ENCODE measurements at places on chromosomes 13 and 19.

- no peak for DNase-seq
Observed at GRCh38 chr13:74253161-74253560, 119.0 kb upstream of the KLF12 start.

- DNase-seq = no peak
Observed at GRCh38 chr13:40445557-40445990, 220.9 kb downstream of the FOXO1 start.

DNA sequence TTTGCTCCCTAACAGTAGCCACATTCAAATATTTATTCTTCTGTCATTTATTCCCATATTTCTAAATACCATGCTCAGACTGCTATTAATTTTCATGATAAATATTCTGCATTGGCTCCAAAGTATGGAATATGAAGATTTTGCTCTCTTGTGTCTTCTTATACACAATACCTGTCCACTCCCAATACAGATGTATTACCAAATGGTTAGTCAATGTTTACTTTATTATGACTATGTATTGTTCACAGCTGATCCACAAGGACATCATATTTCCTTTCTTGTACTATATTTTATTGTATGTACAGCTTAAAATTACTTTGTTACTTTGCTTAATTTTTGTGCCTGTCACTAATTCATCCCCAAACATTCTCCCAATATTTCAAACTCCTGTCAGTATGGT is 322.3 kb downstream of the OXGR1 start:
- no peak for DNase-seq

DNA sequence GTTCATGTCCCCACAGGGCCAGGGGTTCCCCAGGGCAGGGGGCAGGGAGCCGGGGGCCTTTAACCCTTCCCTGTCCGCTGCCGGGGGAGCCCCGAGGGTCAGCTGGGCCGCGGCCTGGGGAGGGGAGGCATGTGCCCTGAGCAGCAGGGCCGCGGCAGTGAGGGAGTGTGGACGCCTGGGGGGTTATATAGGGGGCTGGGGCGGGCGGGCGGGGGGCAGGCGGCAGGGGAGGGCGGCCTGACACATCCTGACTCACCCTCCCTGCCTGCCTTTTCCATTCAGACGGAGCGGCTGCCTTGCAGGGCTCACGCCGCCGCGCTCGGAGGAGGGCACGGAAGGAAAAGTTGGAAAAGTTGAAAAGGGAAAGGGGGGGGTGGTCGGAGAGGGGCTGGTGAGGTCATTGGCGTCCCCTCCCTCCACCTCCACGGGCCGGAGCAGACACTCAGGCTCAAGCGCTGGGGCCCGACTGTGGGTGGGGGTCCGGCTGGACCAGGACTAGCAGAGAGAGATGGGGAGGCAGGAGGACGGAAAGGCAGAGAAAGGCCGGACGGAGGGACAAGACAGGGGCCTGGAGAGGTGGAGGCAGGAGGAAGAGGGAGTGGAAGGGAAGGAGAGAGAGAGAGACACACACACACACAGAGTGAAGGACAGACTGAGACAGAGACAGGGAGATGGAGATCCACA is at the start of gene IL11:
TSS of gene IL11 (minus strand) at position 159 of the 684 bp plus-strand sequence. CDS start at position 6, 153 bp downstream.
- no peak for DNase-seq

DNA sequence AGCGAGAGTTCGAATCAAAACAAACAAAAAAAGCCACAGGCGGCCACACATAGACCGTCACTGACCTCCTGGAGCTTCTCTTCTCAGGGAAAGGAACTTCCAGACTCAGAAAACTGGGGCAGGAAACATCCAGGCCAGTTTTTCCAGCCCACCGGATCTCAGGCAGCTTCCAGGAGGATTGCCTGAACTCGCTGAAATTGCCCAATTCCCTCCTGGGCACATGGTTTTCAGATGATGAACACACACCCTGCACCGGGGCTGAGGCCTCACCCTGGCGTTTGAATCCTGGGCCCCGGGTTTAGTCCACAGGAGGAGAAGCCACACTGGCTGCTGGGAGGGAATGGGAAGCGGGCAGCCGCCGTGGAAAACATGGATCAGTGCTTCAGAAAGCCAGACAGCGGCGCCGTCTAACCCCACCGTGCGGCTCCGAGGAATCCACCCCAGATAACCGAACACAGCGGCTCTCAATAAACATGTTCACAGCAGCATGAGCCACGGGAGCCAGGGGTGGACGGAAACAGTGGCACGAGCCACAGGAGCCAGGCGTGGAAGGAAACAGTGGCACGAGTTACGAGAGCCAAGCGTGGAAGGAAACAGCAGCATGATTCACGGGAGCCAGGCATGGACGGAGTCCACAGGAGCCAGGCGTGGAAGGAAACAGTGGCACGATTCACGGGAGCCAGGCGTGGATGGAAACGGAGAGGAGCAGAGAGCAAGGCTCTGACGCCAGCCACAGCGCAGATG is 18.2 kb upstream of the PTBP1 start:
- DNase-seq = no peak

DNA sequence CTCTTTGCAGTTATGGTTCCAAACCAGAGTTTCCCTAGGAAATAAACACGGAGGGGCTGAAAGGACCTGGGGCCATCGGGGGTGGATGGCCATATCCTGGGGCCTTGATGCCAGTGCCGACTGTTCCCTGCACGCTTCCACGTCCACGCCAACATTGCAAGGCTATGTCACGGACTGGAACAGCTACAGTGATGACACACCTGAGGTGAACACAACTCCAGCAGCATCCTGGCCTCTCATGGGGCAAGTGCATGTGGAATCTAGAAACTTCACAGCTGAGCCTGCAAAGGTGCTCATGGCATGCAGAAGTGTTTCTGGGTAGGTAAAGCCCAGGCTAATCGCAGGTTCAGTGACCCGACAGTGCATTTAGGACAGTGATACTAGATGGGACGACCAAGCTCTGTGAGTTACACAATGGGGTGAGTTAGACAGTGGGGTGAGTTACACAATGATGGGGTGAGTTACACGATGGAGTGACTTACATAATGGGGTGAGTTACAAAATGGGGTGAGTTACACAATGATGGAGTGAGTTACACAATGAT is 52.0 kb upstream of the GAS6 start:
- no peak for DNase-seq

DNA sequence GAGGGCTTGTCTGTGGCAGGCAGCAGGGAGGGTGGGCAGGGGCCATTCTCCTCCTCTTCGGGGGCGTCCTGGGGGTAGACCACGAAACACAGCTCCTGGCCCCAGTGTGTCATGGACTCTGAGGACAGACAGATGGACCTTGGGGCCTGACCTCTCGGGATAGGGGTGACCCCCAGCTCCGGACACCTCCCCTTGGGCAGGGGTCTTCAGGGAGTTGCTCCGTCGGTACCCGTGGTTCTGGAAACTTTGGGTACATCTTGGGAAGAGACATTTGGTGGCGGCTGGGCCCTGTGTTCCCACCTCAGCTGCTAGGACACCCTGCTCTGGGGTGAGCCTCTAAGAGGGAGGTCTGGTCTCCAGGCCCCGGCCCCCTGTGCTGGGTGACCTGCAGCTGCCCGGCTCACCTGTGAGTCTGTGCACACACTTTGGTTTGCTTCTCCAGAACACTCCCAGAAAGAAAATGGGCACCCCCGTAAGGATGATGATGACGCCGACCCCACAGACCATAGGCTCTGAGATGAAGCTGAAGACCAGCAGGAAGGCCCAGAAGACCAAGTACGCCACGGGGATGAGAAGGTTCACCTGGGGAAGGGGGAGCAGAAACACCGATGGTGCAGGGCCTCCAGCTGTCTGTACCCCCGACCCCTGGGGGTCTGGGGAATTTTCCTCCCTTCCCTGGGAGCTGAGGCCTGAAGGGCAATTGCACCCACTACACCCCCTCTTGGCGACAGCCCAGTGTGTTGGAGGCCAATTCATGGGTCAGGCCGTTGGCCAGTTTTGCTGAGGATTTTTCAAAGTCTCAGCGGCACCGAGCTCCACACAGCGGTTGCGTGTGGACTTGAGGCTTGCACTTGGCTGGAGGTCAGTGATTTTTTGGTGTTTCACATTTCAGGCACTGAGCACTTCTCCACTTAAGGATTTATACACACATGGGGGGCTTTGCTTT is 15.0 kb downstream of the LRP3 start:
- no peak for DNase-seq

GRCh38 chr13:109787135-109787954 is 962 bp upstream of the IRS2 start:
- no peak for DNase-seq

- DNase-seq = no peak
Observed at GRCh38 chr19:14577885-14578427, 4.9 kb upstream of the CLEC17A start.

- DNase-seq = no peak
Observed at GRCh38 chr19:16571283-16571682, 932 bp downstream of the SLC35E1 start.

GRCh38 chr13:113963376-113963775 is 10.5 kb downstream of the C13orf46 start:
- DNase-seq = no peak

- DNase-seq = no peak
Observed at GRCh38 chr19:34319785-34320184, 45.2 kb upstream of the GPI start.

DNA sequence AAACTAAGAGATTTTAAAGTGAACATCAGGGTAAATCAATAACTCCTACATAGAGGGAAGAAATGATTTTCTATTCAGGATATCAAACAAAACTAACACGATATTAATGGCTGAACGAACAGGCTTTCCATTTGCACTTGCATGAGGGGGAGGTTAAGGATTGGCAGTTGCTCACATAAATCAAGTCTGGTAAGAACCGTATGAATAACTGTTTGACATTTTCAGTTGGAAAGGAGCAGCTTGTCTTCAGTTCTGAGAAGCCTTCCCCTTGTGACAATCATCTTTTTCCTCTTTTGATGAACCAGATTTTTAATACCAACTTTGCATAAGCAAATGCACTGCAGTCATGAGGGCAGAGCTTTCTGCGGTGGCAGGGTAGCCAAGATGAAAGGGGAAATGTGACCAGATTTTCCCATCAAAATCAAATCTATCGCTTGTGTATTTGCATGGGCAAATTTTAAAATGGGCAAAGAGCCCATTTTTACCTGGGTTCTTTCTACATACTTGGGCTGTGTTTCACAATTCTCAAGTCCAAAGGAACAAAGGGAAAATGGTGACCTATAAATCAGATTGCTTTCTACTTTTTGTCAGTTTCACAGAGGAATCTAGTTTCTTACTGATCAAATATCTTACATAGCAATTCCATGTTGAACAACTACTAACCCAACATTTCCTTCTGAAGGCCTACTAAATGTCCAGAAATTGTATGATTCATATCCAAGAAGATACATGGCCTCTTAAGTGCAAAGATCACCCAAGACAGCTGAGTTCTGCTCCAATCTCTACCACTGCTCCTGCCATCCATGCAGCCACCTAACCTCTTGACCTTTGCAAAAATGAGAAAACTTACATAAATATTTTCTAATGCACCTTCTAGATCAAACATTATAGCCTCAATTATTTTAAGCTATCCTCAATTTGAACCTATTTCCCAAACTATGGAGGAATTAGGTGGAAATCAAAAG is 249.6 kb downstream of the OXGR1 start:
- no peak for DNase-seq

GRCh38 chr13:94080527-94080926 is 399.0 kb downstream of the DCT start:
- no peak for DNase-seq

GRCh38 chr19:50667177-50667758 is 18.0 kb downstream of the C19orf81 start:
- no peak for DNase-seq

GRCh38 chr13:60093425-60094019 is 70.2 kb downstream of the DIAPH3 start:
- no peak for DNase-seq

DNA sequence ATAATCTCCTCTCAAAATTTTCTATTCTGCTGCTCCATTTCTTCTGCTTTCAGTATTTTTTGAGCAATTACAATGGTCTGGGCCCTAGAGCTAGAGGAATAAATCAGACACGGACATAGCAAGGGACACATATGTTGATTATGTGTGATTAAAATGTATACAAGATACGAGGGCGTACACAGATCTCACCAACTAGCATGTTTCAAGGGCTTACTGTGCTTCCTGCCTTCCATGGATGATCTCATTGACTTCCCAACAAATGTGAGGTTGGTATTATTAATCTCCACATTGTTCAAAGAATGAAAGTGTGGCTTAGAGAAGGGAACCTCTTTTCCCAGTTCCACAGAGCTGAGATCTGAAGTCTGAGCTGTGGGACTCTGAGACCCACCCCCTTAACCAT is 9.1 kb downstream of the PLD3 start:
- no peak for DNase-seq

DNA sequence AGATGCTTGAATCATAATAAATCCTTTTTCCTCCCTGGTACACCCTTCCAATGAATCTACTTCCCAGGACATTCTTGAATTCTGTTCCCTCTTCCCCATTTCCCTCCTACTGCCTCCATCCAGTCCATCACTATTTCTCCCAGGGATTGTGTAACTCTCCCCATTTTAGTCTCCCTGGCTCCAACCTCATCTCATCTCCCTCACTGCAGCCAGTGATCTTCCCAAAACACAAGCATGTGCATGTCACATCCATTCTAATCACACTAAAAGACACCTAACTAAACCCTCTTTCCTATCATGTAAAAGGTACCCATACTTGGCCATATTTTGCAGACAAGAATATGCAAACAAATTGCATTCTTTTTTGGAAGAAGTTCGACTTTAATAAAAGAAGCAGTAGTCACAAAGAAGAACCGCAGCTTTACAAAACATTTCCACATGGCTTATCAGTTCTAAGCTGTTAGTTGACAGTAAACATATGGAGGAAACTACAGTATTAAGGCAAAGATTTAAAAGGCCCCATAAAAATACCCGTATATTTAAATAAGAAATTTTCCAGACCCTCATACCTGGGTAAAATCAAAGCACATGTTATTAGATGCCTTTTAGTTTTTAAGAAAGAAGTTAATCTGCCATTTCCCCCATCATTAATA is 111.0 kb downstream of the KCTD12 start:
- DNase-seq = no peak

- no peak for DNase-seq
Observed at GRCh38 chr13:85313761-85314503, 485.3 kb downstream of the SLITRK6 start.

DNA sequence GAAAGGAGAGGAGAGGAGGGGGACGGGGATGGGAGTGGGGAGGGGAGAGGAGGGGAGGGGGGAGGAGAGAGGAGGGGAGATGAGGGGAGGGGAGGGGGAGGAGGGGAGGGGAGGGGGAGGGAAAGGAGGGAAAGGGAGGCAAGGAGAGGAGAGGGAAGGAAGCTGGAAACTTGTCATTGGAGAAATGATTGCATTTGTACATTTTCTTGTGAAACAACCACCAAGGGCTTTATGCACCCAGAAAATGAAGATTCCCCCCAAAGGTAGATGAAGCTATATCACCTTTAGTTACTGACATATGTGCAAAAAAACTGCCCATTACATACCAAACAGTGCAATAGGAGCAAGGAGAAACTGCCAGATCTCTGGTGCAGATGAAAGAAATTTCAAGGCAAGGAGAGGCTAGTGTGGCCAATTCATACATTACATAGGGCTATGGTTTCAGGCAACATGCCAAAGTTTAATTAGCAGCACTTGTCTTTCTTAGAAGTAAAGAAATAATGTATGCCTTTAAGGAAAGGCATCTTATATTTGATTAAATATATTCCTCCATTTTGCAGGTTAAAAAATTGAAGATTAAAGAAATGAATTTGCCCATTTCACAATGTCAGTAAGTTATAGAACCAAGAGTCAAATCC is 49.5 kb upstream of the STK24 start:
- no peak for DNase-seq
